Islet precursor cell (in vitro differentiated cells): ENCODE measurements at places on chromosomes 16 and 17.

GRCh38 chr17:5418858-5419355 lies 555 bp downstream of the NUP88 start:
- DNase-seq: no peak

DNA sequence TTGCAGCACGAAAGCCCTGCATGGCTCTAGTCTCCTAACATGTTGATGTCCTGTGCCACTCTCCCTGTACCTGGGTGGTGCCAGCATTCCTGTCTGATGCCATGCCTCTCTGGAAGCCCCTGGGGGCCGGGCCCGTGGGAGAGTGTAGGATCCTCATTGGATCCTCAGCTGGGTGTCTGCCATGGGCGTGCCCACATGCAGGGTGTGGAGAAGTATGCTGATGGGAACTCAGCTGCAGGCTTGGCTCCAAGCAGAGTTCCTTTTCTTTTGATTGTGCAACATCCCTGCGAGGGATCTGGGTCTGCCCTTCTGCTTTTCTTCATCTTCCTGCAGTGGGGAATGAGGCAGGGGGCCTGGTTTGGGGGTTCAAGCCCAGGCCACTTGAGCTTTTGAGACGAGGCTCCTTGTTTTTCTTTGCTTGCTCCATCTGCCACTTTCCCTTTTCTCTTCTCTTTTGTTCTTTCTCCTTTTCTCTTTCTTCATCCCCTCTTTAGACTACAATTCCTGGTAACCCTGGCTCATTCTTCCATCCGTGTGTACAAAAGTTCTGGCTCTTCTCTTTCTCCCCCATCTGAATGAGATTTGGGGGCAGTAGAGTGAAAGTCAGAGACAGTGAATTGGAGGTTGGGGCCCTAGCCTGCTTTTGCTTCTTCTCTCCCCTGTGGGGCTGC lies 32.9 kb downstream of the KSR1 start:
- no peak for DNase-seq

DNA sequence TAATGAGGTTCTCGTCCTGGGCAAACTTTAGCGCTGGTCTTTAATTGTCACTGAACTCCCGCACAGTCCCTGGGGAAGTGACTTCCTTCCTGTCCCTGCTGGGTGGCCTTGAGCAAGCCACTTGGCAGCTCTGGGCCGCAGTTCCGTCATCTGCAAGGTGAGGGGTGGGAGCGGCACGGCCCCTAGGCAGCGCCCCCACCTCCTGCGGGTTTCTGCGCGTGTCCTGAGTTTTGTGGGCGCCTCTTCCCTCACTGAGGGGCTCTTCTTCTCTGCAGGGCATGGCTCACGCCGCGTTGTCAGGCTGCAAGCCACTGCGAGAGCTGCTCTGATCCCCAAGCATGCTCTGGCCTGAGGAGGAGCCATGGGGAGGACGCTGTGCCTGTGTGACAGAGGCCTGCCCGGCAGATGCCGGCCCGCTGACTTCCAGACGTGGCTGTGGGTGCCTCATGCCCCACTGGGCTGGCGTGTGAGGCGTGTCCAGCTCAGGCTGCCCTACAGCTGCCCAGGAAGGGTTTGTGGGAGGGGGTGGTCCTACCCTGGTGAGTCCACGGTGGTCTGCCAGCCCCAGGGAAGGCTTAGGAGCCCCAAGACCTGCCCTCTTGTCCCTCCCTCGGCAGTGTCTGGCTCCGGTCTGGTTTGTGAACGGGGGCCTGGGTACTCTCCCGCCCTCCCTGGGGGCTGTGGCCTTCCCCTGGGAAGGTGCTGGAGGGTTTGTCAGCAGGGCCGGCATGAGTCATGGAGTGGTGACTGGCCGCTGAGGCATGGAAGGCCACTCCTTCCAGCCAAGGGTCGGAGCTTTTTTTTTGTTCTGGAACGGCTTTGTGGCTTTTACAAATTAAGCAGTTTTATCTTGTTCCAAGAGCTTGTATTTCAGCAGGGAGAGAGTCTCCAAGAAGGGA lies 182.0 kb downstream of the SEC14L1 start:
- DNase-seq: peak; percentile 100

GRCh38 chr17:80891397-80892018 lies 100.1 kb upstream of the CHMP6 start:
- DNase-seq: peak; percentile 88

GRCh38 chr17:79830303-79830702 lies 8.9 kb downstream of the CBX4 start:
- DNase-seq: peak; percentile 55

DNA sequence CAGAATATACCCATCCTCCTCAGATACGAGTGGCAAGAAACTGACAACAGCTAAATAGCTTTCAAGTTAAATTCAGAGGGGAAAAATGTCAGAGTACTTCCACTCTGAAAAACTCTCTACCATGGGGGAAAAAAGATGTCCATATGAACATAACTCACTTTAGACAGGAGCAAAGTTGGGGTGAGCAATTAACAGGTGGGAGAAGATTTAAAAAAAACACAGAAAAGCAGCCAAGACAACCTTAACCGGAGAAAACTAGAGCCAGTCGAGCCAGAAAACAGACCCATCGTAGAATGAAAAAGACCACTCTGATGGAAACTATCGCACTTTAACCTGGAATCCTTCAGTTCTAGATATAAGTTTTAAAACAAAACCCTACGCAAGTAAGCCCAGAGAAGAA lies 833 bp downstream of the TERF2 start:
- DNase-seq: no peak

DNA sequence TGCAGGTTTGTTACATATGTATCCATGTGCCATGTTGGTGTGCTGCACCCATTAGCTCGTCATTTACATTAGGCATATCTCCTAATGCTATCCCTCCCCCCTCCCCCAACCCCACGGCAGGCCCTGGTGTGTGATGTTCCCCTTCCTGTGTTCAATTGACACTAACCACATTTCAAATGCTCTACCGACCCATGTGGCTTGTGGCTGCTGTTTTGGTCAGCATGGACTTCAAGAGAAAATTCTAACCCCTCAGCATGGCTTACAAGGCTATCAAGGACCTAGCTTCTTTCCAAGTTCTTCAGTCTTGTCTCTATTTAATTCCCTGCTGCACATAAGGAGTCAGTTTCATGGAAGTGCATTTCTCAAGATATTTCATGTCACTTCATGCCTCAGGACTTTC lies 52.9 kb downstream of the MMD start:
- DNase-seq: no peak

GRCh38 chr17:18987230-18987610 lies 17.3 kb downstream of the FAM83G start:
- no peak for DNase-seq

- peak; percentile 98 for DNase-seq
These were observed at the start of gene ABCA5 for GRCh38 chr17:69327060-69327831. Gene ABCA5 (minus strand): TSS chr17:69327133. CDS start chr17:69314415, 12,718 bp downstream.

GRCh38 chr17:54907376-54907775 lies 6.7 kb downstream of the TOM1L1 start:
- DNase-seq: no peak

GRCh38 chr17:66522591-66523272 lies 220.3 kb downstream of the PRKCA start:
- DNase-seq: peak; percentile 53
